ENCODE measurements at places on chromosomes 1 and 21. TPM values are rescaled to one million over a fixed set of nuclear protein-coding genes. Genes with fewer than 3 reads are reported as not detected.

Gene PROK1
- not detected for total RNA-seq

Gene GUCA2A
- total RNA-seq, result not detected

Gene TMPRSS15
- not detected for total RNA-seq

Gene GBP5
- 0.26 TPM for total RNA-seq

Gene RASSF5
- total RNA-seq, result 3.4 TPM

Gene CTSK
- 3.1 TPM for total RNA-seq

Gene ERO1B
- 2.9 TPM for total RNA-seq

Gene OR2T27
- not detected for total RNA-seq

Gene MAD2L2
- 41.6 TPM for total RNA-seq

Gene PAX7
- total RNA-seq, result not detected

Gene AADACL3
- total RNA-seq, result not detected

Gene CNKSR1
- 11.8 TPM for total RNA-seq

Gene IGSF9
- 6.3 TPM for total RNA-seq

Gene KRTAP10-5
- total RNA-seq, result not detected

Gene IRF6
- 226 TPM for total RNA-seq

Gene RIMS3
- 0.26 TPM for total RNA-seq

Gene NOS1AP
- total RNA-seq, result 0.26 TPM

Gene CRP
- not detected for total RNA-seq

Gene CATSPER4
- under 0.01 TPM for total RNA-seq

Gene GJB3
- 136 TPM for total RNA-seq
